ENCODE measurements at places on chromosomes 5 and 9. TPM values are rescaled to one million over a fixed set of nuclear protein-coding genes. Genes with fewer than 3 reads are reported as not detected.

SPATA31A3 gene
- not detected for polyA plus RNA-seq

KCNV2 gene
- polyA plus RNA-seq, result not detected

IL13 gene
- 0.25 TPM for polyA plus RNA-seq

MCTP1 gene
- polyA plus RNA-seq, result 1.1 TPM

RANBP17 gene
- polyA plus RNA-seq, result 35.6 TPM

APBA1 gene
- polyA plus RNA-seq, result 10.9 TPM

TMEM215 gene
- polyA plus RNA-seq, result not detected

TMOD1 gene
- polyA plus RNA-seq, result 0.22 TPM

MEIKIN gene
- not detected for polyA plus RNA-seq

Data from neural cell (in vitro differentiated cells).